HepG2 (cell line): ENCODE measurements at places on chromosomes 4 and X. TPM values are rescaled to one million over a fixed set of nuclear protein-coding genes. Genes with fewer than 3 reads are reported as not detected.

ARHGEF6 gene
- total RNA-seq = not detected in 2 replicates

NHSL2 gene
- not detected in 2 replicates for total RNA-seq

PASD1 gene
- not detected in 2 replicates for total RNA-seq

DGKK gene
- 24.0 and 43.2 TPM in 2 replicates for total RNA-seq

NLGN3 gene
- total RNA-seq = 0.04 TPM in 1 of 2 replicates, not detected in the other
